ENCODE measurements at places on chromosomes 7 and 10. TPM values are rescaled to one million over a fixed set of nuclear protein-coding genes. Genes with fewer than 3 reads are reported as not detected.

DNA sequence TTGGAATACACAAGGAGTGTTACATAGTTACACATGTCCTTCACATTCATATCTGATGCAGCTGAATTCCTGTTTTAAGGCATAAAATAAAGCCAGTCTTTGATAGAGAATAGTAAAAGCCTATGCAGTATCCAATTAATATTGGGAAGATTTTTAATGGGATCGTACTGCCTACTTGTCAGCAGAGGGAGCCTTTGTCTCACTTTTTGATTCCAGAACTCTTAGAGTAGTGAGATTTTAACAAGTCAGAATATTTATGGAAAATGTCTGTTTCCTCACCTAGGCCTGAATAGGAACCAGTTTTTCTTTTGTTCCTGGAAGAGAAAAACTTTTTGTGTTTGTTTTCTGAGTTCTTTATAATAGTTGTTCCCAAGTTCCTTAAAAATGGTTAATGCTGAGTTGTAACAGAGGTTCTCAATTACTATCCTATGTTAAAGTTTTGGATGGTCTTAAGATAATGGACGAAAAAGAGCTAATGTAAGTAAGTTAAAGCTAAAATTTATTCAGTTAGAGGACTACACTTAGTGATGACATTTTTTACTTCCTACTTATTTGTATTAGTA, 114.0 kb downstream of the BBS9 start:
- DNase-seq = no peak

DNA sequence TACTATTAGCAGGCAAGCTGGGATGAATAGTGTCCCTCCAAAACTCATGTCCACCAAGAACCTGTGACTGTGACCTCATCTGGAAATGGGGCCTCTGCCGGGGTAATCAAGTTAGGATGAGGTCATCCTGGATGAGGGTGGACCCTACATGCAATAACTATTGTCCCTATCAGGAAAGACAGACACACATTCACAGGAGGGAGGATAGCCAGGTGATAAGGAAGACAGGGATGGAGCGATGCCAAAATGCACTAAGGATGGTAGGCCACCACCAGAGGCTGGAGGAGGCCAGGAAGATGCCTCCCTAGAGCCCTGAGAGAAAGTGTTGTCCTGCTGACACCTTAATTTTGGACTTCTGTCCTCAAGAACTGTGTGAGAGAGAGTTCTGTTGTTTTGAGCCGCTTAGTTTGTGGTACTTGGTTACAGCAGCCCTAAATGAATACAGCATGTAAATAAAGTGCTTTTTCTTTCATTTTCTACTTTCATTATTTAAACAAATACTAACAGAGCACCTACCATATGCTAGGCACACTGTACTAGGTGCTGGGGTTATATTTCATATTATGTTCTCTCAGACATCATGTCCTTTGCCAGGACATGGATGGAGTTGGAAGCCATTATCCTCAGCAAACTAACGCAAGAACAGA, 111.9 kb downstream of the USP6NL start:
- DNase-seq = no peak

Gene SPDYE2
- total RNA-seq = 1.1 TPM

- DNase-seq = no peak
Measured at GRCh38 chr10:121624836-121625486, 26.7 kb upstream of the FGFR2 start.

GRCh38 chr10:50558371-50558770, 65.4 kb downstream of the SGMS1 start:
- DNase-seq = no peak

DNA sequence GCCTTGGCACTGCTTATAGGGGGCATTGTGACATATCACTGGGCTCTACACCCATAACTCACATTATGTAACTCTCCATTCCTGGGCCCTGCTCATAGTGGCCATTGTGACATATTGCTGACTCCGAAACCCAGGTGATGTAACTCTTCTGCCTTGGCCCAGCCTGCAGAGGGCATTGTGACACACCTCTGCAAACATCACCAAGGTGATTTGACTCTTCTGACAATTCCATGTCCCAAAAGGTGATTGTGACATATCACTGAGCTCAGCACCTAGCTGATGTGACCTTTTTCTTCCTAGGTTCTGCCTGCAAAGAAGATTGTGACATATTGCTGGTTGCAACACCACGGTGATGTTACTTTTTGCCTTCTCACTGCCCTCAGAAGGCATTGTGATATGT, 36.5 kb upstream of the ZNF680 start:
- no peak for DNase-seq

Data from dorsolateral prefrontal cortex (tissue), 122 donors.